Stimulated activated CD4-positive, alpha-beta T cell treated with anti-CD3 and anti-CD28 coated beads, Interleukin-15, amount 100 ng/mL, for 48 hours (primary cell): ENCODE measurements at places on chromosomes 1 and 21.

DNA sequence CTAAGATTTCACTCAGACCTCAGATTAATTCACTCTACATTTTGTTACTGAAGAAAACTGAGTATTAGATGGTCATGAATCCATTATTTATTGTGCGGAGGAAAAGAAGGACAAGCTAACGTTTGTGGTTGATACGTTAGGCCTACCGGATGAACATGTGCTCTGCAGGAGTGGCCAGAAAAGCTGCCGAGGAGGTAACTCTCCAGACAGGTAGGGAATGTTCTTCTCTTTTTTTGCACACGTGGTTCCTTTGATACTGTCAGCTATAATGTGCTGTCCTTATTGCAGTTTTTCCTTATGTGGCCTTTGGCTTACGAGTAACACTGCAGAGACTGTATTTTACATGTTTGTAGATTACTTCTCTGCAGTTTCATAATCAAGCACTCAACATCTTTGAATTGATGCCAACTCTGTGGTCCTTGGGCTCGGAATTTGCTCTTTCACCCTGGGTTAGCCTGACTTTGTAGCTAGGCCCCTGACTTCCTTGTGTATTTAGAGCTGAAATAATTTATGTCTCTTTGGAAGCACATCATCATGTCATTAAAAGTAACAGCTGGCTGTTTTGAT is 13.6 kb downstream of the MTR start:
- no peak for DNase-seq

DNA sequence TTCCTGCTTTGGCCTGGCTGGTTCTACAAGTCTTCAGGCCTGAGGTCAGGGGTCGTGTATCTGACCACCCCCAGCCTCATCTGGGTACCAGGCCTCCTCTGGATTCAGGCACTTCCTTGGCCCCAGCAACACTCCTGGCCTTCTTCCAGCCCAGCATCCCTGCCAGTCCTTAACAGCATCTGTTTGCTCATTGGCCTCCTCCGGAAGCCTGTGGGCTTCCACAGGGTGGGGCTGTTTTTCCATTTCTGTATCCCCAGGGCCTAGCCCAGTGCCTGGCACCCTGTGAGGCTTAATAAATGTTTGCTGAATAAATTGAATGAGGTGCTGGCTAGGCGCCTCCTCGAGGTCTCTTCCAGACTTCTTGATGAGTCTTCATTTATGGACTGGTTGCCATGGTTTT is 21.5 kb upstream of the GPR37L1 start:
- no peak for DNase-seq

DNA sequence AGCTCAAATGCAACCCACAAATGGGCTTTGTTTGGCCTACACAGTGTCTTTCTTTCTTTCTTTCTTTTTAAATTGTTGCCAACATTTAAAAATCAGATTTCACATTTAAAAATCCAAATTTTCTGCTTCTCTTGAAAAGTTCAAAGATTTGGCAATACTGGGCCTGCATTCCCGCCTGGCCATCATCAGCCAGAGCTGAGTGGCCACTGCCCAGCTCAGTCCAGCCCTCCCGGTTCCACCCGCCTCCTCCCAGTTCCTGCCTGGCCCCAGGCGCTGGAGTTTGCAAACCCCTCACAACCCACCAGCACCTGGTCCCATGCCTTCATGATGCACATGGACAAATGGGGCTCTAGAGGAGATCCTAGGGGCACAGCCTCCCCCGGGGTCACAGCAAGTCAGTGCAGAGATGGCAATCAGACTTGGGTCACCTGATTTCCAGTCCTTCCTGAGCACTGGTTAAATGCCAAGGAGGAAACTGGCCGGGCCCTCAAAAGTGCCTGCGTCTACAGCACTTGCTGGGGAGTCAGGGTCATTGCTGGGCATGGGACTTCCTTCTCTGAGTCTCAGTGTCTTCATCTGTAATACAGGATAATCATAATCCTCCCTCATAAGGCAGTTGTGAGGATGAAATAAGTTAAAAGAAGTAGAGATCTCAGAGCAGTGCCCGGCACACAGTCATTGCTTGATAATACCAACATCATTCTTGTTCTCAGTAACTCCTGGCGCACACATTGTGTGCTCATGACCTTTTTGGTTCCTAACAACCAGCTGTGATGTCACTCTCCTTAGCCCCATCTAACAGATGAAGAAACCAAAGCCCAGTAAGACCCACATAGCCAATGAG is 41.0 kb upstream of the LAPTM5 start:
- no peak for DNase-seq

GRCh38 chr1:109632671-109633346 is 13.2 kb downstream of the AMPD2 start:
- DNase-seq, result no peak

- peak; percentile 53 for DNase-seq
Measured at GRCh38 chr1:206923009-206923960, 1.5 kb upstream of the FCMR start.

- no peak for DNase-seq
Measured at GRCh38 chr1:43232482-43232881, 37.3 kb upstream of the TMEM125 start.

DNA sequence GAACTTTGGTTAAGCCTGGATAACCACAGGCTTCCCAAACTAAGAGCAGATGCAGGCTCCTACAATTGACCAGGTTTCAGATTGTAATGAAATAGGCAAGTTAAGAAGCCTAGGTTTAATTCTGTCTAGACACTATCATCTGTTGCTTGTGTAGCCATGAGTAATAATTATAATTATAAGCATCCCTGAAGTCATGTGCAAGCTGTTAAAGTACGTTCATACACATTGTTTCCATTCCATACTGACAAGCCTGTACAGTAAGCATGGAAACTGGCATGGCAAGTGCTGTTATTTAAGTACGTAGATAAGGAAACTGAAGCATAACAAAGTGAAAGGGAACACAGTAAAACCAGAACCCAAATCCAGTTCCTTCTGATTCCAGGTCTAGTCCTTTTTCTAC is 557.2 kb upstream of the BEND5 start:
- DNase-seq, result no peak

- DNase-seq, result no peak
Measured at GRCh38 chr1:218671573-218671972, 326.4 kb downstream of the TGFB2 start.

- no peak for DNase-seq
Measured at GRCh38 chr1:200240656-200241055, 169.2 kb downstream of the ZNF281 start.

DNA sequence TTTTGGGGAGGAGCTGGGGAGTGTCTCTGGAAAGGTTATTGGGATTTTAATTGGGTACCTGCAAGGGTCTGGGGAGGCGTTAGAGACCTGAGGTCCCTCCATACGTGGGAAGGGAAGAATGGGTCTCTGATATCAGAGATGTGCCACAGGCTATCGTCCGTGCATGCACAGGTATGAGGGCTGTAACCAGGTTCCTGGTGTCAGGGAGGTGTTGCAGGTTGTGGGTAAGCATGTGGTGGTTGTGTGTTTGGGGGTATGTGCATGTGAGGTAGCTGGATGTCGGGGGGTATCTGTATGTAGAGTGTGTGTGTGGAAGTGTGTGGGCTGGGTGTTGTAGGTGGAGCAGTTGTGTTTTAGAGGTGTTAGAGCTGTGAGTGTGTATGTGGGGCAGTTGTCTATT is 8.3 kb downstream of the AHDC1 start:
- no peak for DNase-seq

GRCh38 chr1:10727751-10728232 is 68.7 kb downstream of the CASZ1 start:
- DNase-seq, result no peak

- DNase-seq, result peak; percentile 62
Measured at GRCh38 chr1:109113590-109114341, at the start of gene ELAPOR1. Gene ELAPOR1 (plus strand): TSS chr1:109114115. CDS start chr1:109114184, 69 bp downstream.

- peak; percentile 36 for DNase-seq
Measured at GRCh38 chr21:35528116-35529042, 479.3 kb upstream of the RUNX1 start.

- no peak for DNase-seq
Measured at GRCh38 chr1:220894924-220895256, 15.6 kb downstream of the HLX start.

DNA sequence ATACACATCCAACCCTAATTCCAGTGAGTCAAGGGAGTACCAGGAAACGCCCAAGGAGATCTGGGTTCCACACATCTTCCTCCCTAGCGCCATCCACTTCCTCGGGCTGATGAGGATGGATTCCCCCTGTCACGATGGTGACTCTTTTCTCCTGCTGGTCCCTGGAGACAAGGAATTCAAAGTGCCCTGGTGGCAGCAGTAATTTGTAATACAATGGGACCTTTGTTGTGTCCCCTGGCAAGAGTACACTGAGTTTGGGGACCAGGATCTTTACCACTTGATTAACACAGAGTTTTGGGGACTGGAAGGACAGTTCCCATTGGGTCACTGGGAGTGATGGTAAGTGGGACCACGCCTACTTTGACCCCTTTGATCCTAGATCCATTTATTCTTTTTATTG is 9.4 kb upstream of the JAK1 start:
- DNase-seq, result no peak

GRCh38 chr1:228979774-228980173 is 244.5 kb downstream of the RHOU start:
- DNase-seq, result no peak

DNA sequence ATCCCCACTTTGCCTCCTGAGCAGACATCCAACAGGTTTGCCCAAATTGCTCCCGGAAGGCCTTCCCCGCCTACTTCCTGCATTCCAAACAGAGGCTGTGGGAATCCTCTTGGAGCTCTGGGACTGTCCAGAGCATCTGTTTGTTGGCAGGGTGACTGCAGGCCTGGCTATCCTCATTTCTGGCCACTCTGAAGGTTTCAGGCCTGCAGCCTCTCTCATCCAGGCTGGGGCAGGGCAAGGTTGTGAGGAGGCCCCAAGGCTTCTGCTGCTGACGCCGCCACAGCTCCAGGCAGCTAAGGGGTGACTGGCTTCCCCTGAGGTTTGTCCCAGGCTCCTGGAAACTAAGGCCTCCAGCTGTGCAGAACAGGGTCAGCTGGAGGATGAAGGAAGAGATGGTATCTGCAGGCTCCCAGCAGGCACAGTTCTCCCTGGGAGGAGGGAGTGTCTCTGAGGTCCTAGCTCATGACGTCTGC is 11.3 kb downstream of the CDK18 start:
- no peak for DNase-seq

GRCh38 chr1:15538771-15539170 is 12.1 kb downstream of the DNAJC16 start:
- no peak for DNase-seq

DNA sequence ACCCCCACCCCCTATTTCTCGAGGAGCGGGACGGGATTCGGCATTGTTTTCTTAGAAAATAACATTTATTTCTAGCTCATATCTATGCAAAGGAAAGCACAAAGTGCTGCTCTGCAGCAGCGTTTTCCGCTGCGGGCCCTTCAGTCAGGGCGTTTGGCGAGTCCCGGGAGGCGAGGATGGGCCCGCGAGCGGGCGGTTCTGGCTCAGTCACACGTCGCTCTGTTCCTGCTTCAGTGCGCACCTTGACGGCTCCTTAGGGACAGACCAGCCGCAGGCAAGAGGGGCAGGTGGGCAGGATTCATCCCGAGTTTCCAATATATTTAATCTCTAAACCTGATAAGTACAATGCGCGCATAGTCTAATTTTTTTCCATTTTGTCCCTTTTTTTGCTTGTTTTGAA is 5.7 kb downstream of the DMRTA2 start:
- no peak for DNase-seq

DNA sequence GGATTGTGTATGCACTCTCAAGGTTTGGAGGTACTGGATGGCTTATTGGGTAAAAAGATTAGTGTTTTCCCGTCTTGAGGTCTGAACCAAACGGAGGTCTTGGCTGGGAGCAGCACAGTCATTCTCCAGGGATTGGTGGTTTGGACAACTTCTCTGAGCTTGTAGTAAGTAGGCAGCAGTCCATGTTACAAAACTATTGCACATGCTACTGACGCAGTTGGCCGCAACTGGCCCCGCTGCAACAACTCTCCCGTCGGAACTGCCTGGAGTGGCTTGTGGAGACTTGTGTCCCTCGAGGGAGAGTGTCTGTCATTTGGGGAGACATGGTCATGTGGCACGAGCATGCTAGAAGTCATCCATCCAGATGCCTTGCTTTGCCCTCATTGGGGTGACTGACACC is 276.0 kb downstream of the TM2D1 start:
- DNase-seq, result no peak

- no peak for DNase-seq
Measured at GRCh38 chr1:247347477-247348222, 16.0 kb upstream of the ZNF496 start.

DNA sequence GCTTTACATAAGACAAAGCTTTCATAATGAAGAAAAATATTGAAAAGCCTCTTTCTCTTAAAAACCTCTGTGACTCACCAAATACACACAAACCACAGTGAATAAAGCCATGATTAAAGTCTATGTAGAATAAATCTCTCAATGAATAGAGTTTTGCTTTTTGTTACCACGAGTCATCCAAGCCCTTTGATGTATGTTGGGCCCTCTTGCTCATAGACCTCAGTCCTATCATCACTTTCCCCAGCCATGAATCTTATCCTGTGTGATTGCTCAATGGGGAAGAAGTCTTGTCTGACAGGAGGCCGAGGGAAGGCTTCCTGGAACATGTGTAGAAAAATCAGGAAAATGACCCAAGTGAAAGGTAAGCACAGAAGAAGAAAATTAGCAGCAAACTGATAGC is 60.8 kb downstream of the NGF start:
- no peak for DNase-seq

DNA sequence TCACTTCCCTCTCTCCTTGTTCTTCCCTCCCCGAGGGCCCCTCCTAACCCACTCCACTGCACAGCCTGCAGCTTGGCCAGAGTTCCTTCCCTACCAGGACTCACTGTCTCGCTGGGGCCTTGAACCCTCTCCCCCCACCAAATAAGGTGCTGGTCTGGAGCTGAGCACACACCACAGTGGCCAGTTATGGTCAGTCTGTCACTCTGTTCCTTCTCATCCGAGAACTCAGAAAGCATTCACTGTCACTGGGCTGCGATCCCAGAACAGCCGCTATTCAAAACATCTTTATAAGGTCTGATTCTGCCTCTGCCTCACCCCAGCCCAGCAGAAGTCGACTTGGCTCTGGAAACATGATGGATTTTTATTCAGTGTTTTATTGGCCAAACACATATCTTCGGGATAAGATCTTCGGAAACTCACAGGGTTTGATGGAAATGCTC is 19.8 kb upstream of the LBR start:
- DNase-seq, result no peak

DNA sequence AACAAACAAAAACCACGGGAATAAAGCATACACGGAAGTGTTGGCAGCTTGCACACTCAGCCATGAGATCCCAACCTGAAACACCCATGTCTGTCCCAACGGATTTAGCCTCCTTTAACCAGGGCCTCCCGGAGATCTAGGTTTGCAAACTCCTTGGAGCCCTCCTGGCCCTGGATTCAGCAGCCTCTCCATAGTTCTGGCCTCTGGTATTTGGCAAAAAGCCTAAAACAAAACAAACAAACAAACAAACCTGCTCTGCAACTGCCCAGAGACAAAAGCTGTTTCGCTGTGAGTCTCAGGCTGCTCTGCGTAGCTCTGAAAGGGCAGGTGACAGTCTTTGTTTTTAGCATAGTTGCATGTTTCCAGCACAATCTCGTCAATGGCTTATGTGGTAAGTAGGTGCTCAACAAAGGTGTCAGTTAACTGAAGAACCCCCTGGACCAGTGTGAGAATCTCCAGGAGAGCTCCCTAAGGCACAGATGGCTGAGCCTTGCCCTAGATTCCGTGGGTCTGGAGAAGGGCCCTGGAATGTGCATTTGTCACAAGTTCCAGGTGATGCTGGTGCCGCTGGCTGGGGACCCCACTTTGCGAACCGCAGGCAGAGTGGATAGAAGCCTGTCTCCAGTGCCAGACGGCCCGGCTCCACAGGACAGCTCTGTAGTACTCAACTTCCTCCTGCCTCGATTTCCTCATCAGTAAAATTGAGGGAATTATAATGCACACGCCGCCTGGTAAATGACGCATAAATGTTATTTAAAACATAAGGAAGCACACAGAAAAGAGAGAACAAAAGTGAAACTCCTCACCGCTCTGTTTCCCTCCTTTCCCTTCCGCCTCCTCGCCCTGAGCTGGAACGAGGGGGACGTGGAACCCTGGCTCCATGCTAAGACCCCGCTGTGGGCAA is 86.2 kb downstream of the RIPK4 start:
- DNase-seq, result no peak
